LHCN-M2 (cell line): ENCODE measurements at places on chromosomes 16 and 17.

DNA sequence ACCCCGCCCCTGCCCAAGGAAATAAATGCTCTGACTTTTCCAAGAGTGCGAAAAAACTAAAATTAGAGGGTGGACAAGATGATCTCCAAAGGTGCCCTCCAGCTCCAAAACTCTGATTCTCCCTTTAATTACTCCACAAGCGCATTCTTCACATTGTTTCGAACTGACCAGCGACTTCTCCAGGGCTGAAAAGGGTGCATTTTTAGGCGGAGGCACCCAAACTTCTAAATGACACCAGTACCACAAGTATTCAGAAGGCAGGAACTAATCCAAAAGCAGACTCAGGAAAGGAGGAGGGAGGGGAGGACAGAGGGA, 750 bp downstream of the ZFHX3 start:
- peak; percentile 82 for DNase-seq

DNA sequence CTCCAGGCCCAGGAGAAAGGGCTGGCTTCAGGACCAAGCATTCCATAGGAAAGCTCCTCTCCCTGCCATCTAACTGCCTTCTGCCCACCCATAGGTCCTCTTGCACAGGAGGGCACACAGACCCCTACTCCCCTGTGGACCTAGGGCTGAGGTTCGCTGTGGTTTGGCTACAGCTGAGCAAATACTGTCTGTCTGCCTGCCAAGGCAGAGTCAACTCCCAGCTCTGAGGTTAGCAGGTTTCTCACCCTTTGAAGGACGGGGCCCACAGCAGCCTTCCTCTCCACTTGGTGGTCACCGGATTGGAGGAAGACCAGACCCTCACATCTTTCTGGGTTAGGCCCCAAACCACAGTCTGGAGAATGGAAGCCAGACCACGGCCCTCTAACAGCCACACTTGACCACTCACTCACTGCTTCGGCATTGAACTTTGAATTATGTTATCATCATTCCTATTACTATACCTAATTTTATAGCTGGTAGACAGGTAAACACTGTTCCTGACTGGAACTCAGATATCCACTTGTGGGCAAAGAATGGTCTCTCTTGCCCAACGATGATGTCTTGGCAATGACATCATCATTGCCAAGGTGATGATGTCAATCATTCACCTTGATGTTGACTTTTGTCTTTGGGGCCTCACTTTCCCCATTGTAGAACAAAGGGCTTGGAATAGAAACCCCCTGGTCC, 14.2 kb downstream of the CBX4 start:
- no peak for DNase-seq

DNA sequence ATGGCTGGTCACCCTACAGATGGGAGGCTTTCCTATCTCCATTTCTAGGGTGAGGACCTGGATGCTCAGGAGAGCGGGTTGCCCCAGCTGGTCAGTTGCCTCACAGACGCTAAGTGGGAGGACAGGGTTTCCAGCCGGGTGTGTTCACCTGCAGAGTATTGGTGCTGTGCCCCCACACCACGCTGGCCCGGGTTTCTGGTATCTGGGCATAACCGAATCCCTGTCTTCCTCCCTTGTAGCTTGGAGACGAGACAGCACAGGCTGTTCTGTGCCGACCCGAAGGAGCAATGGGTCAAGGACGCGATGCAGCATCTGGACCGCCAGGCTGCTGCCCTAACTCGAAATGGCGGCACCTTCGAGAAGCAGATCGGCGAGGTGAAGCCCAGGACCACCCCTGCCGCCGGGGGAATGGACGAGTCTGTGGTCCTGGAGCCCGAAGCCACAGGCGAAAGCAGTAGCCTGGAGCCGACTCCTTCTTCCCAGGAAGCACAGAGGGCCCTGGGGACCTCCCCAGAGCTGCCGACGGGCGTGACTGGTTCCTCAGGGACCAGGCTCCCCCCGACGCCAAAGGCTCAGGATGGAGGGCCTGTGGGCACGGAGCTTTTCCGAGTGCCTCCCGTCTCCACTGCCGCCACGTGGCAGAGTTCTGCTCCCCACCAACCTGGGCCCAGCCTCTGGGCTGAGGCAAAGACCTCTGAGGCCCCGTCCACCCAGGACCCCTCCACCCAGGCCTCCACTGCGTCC, 9.7 kb downstream of the CX3CL1 start:
- no peak for DNase-seq

DNA sequence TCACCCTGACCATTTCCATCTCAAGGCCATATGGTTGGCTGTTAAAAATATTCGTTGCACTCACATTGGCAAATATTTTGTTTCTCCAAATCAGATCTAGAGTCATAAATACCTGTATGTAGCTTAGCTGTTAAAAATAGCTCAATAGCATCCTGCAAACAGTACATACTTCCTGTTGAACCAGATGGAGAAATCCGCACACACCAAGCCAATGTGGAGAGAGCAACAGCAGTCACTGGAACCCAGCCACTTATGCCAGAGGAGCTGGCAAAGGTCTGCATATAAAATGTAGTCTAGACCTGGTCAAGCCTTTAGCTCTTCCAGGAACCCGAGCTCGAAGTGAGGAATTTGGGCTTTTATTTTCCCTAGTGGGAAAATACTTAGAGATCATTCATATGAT, 146.4 kb upstream of the KCNJ16 start:
- no peak for DNase-seq

DNA sequence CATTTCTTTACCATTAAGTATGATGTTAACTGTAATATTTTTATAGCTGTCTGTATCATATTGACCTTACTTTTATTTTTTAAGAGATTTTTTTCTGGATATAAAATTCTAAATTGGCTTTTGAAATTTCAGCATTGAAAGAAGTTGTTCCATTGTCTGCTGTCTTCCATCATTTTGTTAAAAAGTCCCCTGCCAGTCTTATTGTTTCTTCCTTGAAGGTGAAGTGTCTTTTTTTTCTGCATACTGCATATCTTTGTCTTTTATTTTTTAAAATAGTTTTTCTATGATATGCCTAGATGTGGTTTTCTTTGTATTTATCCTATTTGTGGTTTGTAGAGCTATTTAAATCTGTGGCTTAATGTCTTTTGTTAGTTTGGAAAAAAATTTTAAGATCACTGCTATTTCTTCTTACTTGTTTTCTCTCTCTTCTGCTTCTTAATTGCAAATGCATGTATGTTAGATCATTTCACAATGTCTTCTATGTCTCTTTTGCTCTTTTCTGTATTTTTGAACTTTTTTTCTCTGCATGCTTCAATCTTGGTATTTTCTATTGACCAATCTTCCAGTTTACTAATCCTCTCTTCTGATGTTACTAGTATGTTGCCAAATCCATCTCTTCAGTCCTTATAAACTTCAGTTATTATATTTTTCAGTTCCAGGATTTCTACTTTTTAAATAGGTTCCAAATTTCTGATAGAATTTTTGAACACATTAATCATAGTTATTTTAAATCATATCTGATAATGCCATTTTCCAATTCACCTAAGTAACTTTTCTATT, 20.2 kb downstream of the IL21R start:
- DNase-seq, result peak; percentile 38

- DNase-seq, result peak; percentile 11
Observed at GRCh38 chr17:35212668-35213067, 18.5 kb upstream of the SLC35G3 start.

DNA sequence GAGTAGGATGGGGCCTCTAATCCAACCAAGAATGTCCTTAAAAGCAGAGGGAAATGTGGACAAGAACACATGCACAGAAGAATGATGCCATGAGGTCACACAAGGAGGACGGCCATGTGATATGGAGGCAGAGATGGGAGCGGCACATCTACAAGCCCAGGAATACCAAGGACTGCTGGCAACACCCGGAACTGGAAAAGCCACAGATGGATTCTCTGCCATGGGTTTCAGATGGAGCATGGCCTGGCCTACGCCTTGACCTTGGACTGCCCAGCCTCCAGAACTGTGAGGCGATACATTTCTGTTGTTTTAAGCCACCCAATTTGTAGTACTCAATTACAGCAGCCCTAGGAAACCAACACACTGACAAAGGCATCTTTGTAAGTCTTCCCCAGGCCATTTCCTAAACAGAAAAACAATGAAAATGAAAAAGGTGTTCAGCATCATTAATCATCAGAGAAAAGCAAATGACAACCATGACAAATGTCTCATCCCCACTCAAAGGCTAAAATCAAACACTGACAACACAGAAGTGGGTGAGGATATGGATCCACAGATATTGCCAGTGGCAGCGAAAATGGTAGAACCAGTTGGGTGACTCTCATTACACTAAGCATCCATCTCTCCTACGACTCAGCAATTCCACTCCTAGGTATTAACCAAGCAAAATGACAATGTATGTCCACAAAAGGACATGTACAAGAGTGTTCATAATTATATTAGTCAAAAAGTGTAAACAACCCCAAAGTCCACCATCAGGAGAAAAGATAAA, 76.9 kb upstream of the CNEP1R1 start:
- no peak for DNase-seq

DNA sequence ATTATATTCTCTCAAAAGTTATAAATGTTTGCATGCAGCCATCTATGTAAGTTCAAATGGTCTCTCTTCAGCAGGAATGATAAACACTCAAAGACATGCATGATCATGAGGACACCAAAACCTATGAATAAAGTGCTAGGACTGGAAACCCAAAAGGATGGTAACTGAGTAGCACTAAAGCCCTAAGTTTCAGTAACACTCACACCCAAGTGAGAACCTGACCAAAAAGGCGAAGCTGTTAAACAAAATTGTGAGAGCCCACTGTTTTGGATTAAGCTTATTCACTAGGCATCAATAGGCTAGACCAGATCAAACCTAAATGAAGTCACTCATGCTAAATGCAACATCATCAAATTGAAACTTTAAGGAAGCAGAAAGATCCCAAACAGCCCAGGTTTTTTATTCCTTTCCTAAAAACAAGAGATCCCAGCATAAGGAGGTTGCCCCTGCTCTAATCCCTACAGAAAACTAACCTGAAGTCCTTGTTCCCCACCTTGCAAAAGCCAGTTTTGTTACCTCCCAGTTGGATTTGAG, 42.4 kb downstream of the GLG1 start:
- DNase-seq, result no peak

DNA sequence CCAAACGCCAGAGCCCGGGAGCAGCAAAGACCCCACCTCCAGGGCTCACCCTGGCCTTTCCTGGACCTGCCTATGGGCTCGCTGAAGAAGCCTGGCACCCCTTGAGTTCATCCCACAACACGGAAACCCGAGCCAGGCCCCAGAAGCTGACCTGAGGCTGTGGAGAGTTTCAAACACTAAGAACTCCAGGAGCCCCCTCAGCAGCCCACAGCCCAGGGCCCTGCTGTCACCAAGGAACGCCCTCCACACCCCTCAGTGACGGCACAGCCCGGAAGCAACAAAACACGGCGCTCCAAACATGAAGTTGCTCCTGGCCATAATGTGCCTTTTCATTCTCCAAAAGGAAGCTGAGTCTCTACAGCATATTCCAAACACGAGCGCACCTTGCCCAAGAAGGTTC, 9.2 kb downstream of the SLC38A10 start:
- DNase-seq, result no peak

- DNase-seq, result no peak
Observed at GRCh38 chr17:57574040-57574513, 171.0 kb downstream of the CCDC182 start.

DNA sequence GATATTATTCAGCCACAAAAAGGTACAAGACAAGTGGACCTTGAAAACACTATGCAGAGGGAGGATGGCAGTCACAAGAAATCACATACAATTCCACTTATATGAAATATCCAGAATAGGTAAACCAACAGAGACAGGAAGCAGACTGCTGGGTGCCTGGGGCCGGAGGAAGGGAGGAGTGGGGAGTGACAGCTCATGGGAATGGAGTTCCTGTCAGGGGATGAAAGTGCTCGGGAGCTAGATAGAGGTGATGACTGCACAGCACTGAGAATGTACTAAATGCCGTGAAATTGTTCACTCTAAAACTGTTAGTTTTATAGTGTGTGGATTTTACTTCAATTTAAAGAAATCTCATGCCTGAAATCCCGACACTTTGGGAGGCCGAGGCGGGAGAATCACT, 74.2 kb upstream of the MED9 start:
- no peak for DNase-seq

DNA sequence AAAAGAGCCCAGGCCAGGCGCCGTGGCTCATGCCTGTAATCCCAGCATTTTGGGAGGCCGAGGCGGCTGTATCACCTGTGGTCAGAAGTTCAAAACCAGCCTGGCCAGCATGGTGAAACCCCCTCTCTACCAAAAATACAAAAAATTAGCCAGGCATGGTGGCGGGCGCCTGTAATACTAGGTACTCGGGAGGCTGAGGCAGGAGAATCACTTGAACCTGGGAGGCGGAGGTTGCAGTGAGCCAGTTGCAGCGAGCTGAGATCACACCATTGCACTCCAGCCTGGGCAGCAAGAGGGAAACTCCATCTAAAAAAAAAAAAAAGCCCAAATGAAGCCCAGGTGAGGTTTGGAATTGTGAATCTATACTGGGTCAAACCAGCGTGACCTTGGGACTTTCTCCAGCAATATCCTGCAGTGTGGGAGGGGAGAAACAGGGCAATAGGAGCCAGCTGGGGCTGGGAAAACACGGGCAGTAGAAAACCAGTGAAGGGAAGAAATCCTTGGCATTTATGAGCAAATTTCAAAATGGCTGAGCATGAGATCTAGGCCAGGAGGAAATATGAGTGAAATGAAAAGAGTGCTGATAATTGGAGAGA, 8.2 kb upstream of the DHX8 start:
- no peak for DNase-seq

DNA sequence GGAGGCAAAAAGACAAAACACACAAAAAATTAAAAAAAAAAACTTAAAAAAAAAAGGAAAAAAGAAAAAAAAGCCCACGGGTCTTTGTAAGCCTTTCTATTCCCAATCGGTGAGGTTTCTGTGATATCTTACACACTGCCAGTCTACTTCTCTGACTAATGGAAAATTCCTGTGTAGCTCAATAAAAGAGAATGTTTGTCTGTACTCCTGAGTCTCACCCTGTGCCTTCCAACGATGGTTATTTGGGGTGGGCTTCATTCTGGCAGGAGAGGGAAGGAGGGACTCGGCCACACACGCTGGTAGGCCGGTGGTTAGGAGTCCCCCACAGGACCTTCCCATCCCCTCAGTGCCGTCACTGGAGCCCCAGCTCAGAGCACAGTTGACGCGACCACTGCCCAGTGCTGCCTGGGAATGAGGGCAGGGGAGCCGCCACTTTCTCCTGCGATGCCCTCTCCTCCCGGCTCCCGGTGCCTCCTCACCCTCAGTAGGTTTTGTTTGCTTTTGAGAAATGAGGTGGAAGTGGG, 68.0 kb downstream of the AMFR start:
- peak; percentile 37 for DNase-seq

DNA sequence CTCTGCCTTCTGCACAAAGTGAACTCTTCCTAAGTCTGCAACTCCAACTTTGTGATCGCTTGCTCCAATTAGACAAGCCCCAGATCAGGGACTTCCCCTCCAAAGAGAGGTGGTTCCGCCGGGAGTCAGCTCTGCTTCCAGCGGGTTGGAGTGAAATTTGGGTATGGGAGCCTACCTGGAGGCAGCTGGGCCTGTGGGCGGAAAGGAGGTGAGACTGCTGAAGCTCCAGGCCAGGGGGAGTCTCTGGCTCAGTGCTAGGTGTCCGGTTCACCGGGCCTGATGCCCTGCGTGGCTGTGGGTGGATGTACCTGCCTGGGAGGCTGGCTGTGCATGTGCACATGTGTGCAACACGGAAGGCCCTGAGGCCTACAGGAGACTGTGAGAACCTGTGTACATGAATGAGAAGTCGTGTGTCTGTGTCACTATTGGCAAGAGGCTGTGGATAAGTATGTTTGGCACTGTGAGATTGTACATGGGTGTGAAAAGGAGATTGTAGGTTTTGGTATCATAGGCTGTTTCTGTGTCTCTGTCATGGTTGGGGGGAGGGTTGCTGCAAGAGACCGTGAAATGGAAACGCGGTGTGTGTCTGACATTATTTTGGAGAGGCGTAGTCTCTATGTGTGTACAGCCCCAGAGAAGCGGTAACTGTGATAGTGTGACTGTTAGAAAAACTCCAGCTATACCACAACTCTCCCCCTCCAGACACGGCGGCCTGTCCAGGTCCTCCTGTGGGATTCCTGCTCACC, 4.2 kb downstream of the LHX1 start:
- DNase-seq, result no peak
